Activated CD4-positive, CD25-positive, alpha-beta regulatory T cell (primary cell): ENCODE measurements at places on chromosomes 6 and 20.

DNA sequence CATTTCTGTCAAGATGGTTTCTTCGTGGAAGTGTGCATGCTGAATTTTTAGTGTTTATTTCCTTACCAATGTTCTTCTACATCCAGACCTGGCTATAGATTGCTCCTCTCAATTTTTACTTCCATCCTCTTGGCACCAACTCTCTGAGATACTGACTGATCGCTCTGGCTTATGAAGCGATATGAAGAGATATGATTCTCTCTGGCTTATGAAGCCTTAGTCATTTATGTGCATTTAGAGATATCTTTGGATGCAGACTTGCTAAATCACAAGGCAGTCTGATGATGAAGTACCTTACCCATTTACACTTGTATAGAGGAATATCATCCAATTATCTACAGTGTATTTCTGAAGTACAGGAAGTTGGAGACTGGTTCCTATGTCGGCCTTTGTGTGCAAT, 295.4 kb upstream of the STXBP5 start:
- DNase-seq = no peak

- DNase-seq = peak; percentile 75
Measured at GRCh38 chr6:30730601-30731435, 10.7 kb downstream of the TUBB start.

DNA sequence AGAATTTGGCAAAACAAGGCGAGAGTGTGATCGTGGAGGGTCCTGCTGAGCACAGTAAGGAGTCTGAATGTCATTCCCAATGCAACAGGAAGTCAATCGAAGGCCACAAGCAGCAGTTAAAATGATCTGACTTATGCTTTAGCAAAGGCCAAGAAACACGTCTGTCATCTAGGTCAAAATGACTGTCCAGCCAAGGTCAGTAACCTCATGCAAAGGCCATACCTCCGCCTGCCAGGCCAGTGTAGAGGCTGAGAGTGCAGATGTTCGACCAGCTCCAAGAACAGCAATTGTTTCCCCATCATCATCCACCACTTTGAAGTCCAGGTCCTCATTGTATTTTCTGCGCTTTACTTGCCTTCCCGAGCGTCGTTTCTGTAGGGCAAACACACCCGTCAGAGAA, 105.6 kb downstream of the CHD6 start:
- no peak for DNase-seq

GRCh38 chr6:2982426-2983117, 11.2 kb upstream of the SERPINB6 start:
- DNase-seq = no peak

DNA sequence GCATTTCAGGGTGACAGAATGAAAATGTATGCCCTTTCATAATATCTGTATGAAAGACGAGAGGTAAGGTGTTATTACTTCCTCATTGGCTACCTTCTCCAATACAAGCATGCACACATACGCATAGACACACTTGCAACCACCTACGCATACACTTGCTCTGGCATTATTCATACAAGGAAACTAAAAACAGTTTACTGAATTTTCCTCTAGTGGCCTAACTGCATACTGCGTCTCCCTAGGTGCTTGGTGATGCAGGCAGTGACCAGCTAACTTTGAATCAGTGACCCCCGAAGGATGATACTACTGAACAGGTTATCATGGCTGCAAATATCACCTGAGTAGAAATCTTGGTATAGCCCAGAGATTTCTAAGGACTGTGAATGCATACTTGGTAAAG, 593.1 kb downstream of the PKHD1 start:
- DNase-seq = no peak

GRCh38 chr20:53592992-53593465, 610 bp downstream of the ZNF217 start:
- no peak for DNase-seq

GRCh38 chr20:64188682-64189529, 24.7 kb downstream of the MYT1 start:
- no peak for DNase-seq

- DNase-seq = no peak
Measured at GRCh38 chr6:100549406-100550167, 84.9 kb upstream of the SIM1 start.

GRCh38 chr6:43879722-43880121, 109.7 kb downstream of the VEGFA start:
- no peak for DNase-seq

DNA sequence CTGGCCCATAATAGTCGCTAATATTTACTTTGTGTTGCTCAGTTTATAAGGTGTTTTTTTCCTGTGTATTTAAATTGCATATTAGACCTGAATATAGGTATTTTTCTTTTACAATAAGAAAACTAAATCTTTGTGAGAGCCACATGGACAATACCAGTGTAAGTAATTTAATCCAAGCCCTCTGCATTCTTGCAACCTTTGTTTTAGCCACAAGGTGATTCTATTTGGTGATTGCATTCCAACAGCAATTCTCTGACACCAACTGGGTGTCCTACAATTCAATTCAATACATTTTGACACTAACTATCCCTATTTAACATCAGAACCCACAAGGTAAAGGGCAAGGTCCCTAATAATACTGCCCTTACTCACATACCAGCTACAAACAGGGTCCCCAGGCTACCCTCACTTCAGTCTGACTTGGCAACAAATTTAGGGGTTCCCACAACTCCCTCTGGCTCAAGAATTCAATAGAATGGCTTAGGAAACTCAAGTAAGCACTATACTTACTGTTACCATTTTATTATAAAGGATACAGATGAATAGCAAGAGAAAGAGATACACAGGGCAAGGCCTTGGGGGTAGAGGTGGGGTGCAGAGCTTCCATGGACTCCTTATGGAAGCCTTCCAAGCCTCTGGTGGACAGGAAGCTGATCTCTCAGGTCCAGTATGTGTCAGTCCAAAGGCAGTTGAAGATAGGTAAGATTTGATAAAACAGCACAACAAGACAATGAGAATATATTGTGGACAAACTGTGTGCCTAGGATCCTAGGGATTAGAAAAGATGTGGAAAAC, 169.3 kb downstream of the CD83 start:
- DNase-seq = no peak

DNA sequence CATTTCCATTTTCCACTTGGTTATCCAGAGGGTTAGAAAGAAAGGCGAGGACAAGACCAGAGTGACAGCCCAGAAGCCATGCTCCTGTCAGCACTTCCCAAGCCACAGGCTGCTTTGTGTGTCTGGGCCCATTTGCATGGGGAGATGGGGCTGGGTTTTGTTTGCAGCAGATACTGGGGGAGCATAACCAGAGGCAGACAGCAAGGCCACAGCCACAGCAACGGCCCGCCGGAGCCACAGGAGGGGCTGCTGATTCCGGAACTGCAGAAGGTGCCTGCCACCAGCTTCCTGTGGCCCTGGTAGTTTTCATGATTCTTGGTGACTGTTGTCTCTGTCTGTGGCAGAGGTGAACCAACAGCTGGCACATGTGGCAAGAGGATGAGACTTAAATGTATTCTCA, 106.6 kb downstream of the DLL1 start:
- no peak for DNase-seq

GRCh38 chr6:158714706-158715105, 64.9 kb downstream of the SYTL3 start:
- no peak for DNase-seq

- no peak for DNase-seq
Measured at GRCh38 chr6:33391922-33392594, 435 bp downstream of the KIFC1 start.

- DNase-seq = no peak
Measured at GRCh38 chr6:73513496-73513854, 7.4 kb downstream of the EEF1A1 start.

GRCh38 chr6:34745277-34746103, 11.8 kb upstream of the SNRPC start:
- DNase-seq = no peak

- no peak for DNase-seq
Measured at GRCh38 chr6:34696189-34696738, 303 bp downstream of the ILRUN start.
